ENCODE measurements at places on chromosomes 3 and 15.

DNA sequence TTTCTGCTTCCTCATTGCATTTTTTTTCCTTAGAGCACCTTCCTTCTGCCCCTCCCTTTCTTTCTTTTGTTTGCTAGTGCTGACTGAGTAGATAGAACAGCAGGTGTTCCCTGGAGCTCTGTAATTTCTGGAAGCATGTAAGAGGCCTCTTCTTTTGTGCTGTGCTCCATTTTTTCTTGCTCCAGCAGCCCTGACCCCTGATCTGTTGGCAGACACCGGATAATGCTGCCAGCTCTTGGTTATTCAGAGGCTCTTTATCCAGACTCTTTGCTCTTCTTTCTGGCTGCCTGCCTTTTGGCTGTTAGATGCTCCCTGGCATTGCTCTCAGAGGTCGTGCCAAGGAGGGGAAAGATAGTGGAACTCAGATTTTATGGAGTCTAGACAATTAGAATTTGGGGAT, 104.4 kb upstream of the RBMS3 start:
- no peak for DNase-seq

DNA sequence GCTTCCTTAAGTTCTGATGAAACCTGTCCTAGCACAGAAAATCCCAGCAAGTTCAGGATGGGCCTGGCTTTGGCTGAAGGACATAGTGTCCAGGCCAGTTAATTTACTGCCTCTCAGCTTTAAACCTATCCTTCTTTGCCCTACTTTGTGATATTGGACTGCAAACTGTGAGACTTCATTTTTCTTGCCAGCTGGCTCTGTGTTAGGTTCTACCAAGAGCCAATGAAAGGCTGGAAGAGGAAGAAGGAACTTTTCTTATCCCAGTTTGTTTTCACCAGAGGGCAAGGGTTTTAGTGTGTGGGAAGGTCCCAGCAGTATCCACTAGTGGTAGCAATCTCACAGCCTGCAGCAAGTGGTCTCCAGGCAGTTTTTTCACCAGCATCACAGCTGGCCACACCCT, 18.2 kb downstream of the DCUN1D1 start:
- DNase-seq, result no peak

DNA sequence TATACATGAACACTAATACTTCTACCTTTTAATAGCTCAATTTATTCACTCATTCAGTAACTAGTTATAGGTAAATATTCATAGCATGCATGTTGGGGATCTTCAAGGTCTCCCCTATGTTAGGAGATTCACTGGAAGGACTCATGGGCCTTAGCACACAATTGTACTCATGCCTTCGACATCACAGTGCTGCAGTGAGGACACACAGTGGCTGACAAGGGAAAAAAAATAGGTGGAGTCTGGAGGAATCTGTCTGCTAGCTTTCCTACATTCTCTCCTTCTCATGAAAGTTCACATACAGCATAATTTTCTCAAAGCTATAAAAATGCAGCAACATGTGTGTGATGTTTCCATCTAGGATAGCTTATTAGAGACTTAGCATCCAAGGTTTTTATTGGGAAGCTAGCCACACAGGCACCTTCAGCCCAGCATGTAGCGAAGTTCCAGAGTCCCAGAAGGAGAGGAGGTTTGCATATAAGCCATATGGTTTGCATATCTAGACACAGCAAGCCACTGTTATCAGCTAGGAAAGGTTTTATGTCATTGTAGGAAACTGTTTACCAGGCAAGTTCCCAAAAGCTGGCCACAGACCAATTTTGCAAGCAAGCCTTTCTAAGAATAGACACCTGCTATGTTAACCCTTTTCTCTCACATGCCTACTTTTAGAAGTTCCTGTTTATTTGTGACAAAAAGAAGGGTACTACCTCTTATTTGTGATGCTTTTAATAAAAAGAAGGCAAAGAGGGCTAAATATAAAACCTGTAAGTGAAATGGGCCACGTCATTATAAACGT, 46.4 kb downstream of the MORC1 start:
- peak; percentile 10 for DNase-seq

DNA sequence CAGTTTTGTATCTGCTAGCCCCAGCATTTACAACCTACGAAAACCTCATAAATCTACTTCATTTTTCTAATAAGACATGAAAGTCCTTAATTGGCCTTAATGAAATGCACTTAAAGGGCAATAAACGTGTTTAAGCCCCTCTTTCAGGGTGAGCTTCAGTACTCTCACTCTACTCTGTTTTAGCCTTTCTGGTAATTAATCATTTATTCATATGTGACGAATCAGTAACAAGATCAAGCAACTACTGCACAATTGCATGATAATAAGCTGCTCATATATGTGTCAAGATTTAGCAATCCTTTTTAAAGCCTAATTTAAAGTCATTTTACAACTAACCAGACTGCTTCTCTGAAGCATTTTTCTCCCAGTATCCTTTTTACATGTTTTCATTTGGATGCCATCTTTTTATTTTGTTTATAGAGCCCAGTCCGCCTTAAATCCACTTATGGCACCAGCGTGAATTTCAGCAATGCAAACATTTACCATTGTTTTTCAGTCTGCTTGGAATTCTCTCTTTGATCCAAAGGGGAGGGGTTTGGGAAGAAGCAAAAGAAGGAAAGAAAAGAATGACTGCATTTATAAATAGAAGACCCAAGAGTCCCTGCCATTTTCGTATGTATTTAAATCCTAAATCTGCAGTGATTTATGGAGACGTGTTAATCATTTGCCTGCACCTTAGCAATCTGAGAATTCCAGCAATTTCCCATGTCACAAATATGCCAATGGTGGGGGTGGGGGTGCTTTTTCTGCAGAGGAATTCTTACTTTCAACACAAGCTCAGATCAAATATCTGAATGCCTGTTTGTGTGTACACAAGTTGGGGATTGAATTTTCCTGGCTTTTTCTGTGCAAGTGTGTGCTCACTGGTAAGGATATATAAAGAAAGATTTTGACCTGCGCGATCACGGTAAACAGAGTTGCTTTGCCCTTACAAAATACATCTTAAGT, 230.8 kb upstream of the TBC1D5 start:
- no peak for DNase-seq

DNA sequence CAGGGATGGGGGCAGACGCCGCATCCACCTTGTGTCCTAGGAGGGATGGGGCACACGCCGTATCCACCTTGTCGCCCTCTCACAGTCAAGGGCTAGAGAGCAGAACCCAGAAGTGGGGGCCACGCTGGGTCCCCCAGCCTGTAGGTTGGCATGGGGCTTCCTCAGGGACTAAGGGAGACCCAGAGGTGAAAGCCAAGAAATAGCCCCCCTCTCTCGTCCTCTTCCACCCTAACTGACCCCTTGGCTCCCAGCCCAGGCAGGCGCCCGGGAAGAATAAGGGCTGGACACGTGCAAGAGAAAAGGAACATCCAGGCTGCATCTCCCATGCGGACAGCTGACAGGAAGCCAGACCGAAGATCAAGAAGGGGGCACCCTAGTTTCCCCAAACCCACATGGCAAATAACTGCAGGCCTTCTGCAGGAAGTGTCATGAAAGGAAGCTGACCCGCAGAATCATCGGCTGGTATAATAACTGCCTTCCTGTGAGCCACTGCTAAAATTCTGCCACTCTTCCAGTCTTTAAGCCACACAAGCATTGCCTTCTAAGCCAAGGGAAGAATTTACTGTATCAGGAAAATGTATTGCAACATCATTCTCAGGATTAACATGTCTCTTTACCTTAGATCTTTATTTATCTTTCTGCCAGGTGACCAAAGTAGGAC, 38.5 kb upstream of the TFRC start:
- DNase-seq, result no peak

- DNase-seq, result no peak
Measured at GRCh38 chr3:173214576-173214975, 73.5 kb upstream of the SPATA16 start.

DNA sequence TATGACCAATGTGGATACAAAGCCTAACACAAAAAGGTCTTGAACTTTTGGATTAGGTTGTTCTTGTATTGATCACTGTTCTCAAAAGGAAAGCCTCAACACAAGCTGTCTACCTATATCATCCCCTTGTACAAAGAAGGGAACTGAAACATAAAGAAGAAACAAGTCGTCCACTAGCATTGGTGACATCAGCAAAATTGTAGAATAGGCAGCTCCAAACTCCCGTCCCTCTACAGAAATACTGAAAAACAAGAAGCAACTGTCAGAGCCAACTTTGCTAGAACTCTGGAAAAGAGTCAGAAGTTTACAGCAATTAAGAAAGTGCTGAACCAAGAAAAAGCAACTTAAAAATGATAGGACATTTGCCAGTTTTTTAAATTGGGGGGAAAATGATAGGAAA, 7.5 kb upstream of the NR1I2 start:
- no peak for DNase-seq

DNA sequence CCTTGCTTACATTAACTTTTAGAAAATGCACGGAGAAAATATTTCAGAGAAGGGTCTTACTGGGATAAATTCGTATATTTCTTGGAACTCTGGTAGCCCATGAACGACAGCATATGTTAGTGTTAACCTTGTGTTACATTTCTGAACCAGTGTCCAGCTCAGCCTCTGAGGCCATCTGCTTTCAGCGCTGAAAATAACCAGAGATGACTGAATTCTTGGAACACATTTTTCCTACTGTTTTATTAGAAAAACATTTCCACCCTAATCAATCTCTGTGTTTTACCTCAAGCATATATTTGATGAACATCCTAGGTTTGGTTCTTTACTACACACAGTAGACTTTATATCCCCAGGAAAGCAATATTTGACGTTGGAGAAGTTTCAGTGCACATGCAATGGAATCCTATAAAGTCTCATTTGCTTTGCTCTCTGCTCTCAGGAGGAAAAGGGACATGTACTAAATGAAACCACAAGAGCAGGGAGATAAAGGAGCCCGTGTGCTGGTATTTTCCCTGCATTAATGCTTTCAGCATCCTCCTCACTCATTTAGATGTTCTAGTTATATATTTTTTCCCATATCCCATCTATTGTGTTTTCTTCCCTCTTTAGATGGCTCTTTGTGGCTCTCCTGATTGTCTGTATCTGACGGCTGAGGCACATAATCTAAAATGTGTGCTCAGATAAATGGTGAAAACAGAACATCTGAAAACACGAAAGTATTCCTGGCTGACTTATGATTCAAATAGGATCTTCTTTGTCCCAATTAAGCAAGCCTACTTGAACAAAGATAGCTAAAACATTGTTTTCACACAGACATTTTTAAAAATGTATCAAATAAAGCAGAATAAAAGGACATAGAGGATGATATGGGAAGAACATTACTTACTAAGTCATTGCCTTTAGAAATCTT, 151.7 kb upstream of the KCNMB2 start:
- no peak for DNase-seq

GRCh38 chr3:147680837-147681483, 271.8 kb downstream of the ZIC1 start:
- no peak for DNase-seq

GRCh38 chr3:117633207-117633606, 923.6 kb downstream of the TUSC7 start:
- DNase-seq, result no peak

GRCh38 chr3:186854146-186854545, 11.6 kb downstream of the ADIPOQ start:
- no peak for DNase-seq

GRCh38 chr15:99454941-99455788, 110.6 kb upstream of the MEF2A start:
- DNase-seq, result peak; percentile 96

- no peak for DNase-seq
Measured at GRCh38 chr3:30354513-30354912, 251.9 kb upstream of the TGFBR2 start.

DNA sequence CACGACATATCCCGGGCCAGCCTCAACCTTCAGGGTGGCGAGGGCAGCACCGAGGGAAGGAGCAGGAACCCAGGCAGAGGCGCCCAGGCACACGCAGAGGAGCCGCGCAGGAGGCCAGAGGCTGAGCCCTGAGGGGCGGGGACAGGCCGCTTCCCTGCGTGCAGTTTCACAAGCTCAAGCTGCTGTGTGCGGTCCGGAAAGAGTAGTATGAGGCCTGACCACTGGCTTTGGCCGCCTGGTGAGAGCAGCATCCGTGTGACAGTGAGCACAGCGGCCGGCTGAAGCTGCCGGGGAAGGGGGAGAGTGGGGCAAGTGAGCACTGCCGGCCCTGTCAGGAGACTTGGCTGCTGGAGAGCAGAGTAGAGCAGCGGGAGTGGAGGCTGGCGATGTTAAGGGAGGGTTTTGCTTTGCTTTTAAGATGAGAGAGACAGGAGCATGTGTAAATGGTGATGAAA, 8.7 kb downstream of the ZDHHC19 start:
- no peak for DNase-seq

- no peak for DNase-seq
Measured at GRCh38 chr15:70035719-70036077, 62.0 kb downstream of the TLE3 start.

GRCh38 chr3:74465715-74466410, 148.6 kb downstream of the CNTN3 start:
- DNase-seq, result no peak

DNA sequence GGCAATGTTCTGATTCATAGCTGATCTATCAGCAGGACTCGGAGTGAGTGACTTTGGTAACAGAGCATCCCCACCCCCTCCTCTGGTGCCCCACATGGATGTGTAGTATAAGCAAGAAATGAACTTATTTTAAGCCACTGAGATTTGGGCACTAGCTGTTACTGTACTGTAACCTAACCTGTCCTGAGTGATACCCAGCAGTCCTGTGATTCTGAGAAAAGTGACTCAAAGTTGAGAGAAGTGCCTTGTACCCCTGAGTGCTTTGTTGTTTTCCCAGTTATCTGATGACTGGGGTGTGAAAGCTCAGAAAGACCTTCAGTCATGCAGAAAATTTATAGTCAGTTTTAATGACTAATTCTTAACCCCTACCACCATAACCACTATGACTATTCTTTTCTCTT, 439.9 kb upstream of the RBMS3 start:
- no peak for DNase-seq

- DNase-seq, result no peak
Measured at GRCh38 chr15:42146551-42147430, 9.6 kb downstream of the PLA2G4F start.

Measured in epithelial cell of esophagus (primary cell).